Activated CD8-positive, alpha-beta T cell treated with anti-CD3 and anti-CD28 coated beads for 36 hours (primary cell): ENCODE measurements at places on chromosomes 6 and 20. TPM values are rescaled to one million over a fixed set of nuclear protein-coding genes. Genes with fewer than 3 reads are reported as not detected.

GRCh38 chr20:6680854-6681253 lies 86.6 kb upstream of the BMP2 start:
- H3K4me3 ChIP-seq, result no peak overlapping the region
- DNase-seq, result no peak
- no peak overlapping the region for H3K27ac ChIP-seq
- no peaks in the 10 kb centered on the region for H3K36me3 ChIP-seq
- no peaks in the 10 kb centered on the region for H3K27me3 ChIP-seq
- no peaks in the 10 kb centered on the region for H3K4me1 ChIP-seq

ANGPT4 gene
- total RNA-seq, result not detected

MUC22 gene
- total RNA-seq, result not detected

DNA sequence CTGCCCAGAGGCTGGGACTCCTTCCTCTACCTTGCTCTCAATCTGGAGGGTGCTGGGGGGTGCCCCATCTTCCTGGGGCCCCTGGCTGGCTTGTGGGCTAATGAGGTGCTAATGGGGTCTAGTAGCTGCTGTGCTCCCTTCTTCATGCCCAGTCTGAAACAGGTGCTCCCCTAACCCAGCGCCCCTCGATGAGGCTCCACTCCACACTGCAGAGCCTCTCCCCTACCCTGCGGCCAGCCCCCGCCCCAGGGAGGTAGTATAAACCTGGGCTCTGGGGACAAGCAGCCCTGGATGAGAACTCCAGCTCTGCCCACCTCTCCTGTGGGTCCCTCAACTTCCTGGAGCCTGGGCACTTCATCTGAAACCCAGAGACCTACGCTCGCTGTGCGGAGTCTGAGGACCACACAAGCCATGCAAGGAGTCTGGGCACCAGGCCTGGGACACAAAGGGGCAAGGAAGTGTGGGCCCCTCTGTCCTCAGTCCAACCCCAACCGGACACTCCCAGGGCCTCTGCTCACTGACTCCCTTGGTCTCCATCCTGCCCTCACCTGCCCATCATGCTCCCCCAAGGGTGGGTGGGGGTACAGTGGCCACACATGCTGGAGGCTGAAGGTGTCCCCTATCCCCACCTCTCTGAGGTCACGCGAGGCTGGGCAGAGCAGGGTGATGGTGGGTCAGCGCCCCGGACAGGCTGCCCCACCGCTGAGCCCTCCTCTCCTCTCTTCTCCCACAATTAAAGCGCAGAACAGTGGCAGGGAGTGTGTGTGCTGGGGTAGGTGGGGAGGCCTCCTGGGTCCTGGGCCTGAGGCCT lies 6.1 kb downstream of the RPL10A start:
- H3K4me1 ChIP-seq, result peaks cover 34% of the 10 kb centered on the region
- H3K36me3 ChIP-seq, result peaks cover 37% of the 10 kb centered on the region
- DNase-seq, result no peak
- no peaks in the 10 kb centered on the region for H3K27me3 ChIP-seq

- H3K27me3 ChIP-seq, result no peaks in the 10 kb centered on the region
- H3K4me1 ChIP-seq, result no peaks in the 10 kb centered on the region
- H3K36me3 ChIP-seq, result no peaks in the 10 kb centered on the region
- no peak overlapping the region for H3K4me3 ChIP-seq
- no peak overlapping the region for H3K27ac ChIP-seq
Measured at GRCh38 chr20:6914986-6915385, 147.5 kb downstream of the BMP2 start.
